Motor neuron (in vitro differentiated cells): ENCODE measurements at places on chromosomes 12 and 14. TPM values are rescaled to one million over a fixed set of nuclear protein-coding genes. Genes with fewer than 3 reads are reported as not detected.

GRCh38 chr12:2853626-2854025 lies 3.2 kb downstream of the TEX52 start:
- peak; percentile 87 for ATAC-seq

- ATAC-seq = no peak
Observed at GRCh38 chr12:22271023-22271422, 63.5 kb downstream of the ST8SIA1 start.

- ATAC-seq = no peak
Observed at GRCh38 chr14:100033347-100034075, 31.7 kb upstream of the EVL start.

The RHOJ gene
- 0.77 and 1.1 TPM in 2 replicates for total RNA-seq

The NANOG gene
- total RNA-seq = 0.42 TPM in 1 of 2 replicates, not detected in the other

DNA sequence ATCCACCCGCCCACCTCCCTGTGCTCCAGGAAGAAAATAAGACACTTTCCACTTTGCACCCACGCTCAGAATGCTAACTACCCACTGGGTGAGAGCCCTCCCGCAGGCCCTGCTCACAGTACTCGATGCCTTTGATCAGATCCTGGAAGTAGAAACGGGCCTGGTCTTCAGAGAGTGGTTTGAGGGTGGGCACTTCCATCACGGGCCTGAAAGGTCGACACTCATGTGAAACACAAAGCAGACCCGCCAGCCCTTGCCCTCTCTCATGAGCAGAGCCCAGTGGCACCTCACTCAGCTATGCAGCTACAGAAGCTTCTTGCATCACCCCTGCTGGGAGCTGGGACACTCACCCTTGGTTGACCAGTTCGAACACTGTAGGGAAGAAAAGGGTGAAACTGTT lies 41.1 kb downstream of the CAMKK2 start:
- no peak for ATAC-seq
